ENCODE measurements at places on chromosomes 6 and 20.
A peak's percentile ranks its signal among the peaks of the same experiment; 100 is the strongest.

DNA sequence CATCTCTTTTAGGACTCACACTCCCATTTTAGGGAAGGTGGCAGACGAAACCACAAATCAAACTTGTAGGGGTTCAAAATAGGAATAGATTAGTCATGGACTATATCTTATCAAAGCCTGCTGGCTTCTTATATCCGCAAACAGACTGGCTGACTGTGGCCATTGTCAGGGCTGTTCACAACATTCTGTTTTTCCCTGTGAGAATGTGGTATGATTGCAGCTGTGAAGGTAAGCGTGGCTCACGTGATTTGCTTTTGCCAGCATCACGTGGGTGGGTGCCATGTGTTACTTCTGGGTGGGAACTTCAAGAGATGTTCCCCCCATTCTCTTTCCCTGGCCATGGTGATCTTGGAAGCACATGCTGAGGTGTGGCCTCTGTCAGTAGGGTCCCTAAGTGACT, 5.9 kb downstream of the IP6K3 start:
- DNase-seq, result no peak

GRCh38 chr6:136604328-136604825, 54.2 kb upstream of the MAP7 start:
- no peak for DNase-seq

- no peak for DNase-seq
Measured at GRCh38 chr6:167505199-167505598, 180.3 kb downstream of the TTLL2 start.

DNA sequence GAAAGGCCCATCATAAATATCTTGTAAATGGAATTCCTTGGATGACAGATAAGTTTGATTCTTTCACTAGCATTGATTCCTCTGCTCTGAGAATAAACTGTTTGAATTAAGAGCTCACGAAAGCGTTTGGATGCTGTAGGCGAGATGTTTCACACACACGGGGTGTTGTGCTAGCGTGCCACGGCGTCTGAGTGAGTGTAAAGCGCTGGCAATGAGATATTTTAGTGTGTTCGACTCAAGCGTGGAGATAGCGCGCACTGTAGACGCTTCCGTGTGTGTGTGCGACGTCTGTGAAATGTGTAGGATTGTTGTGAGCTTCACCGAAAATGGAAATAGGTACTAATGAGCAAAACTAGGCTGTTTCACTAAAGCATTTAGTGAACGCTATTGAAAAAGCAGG, 29.4 kb upstream of the ADRM1 start:
- DNase-seq, result no peak

DNA sequence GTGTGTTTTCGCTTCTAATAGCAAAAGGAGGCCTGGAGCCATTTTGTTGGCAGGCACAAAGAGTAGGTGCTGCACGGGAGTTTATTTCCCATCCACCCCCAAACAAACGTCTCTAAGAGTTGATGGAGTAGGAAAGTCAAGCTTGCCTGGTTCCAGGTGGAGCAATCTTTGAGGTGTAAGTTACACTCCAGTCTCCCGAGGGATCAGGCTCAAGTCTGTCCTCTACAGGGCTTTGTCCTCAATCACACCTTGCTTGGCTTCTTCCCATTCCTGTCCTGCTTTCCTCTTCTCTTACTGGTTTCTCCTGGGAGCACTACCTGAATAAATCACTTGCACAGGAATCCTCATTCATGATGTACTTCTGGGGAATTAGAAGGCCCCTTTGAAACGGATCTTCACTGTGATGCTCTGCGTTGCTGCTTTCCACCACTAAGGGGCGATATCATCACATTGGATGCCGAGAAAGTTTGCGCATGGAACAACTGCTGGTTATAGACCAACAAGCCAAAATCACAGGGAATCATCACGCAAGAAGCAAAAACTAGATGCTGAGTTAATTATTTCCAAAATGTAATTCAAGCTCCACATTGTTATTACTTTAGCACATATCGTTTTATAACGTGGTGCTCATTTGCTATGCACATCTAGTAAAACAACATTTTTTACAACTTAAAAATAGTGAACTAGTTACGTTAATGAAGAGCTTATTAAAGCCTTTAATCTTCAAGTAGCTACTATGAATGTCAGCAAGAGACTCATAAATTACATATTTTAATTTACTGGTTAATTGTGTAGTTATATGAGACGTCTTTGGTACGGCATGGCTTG, 156.8 kb downstream of the DNAH8 start:
- DNase-seq, result peak; percentile 68

DNA sequence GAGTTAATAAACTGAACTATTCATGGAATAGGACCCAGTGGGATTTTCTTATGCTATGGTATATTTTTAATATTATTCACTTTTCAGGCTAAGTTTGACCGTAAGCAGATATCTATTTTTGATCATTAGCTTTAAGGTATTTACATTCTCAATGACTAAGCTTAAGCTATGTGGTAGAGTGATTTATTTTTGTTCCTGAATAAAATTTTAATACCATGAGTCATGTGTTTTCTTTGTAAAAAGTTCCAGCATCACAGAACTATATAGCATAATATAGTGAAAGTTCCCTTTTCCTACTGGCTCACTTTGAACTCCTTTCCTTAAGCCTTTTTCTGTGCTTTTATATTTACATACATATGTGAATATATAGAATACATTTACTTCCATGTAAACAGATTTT, 75.8 kb downstream of the BCKDHB start:
- no peak for DNase-seq

- DNase-seq, result no peak
Measured at GRCh38 chr20:755941-756340, 12.4 kb downstream of the SLC52A3 start.

GRCh38 chr20:25369971-25370370, 20.7 kb downstream of the ABHD12 start:
- DNase-seq, result no peak

GRCh38 chr20:1798982-1799381, 96.2 kb upstream of the SIRPA start:
- DNase-seq, result no peak

- no peak for DNase-seq
Measured at GRCh38 chr20:48642105-48642880, 185.5 kb downstream of the PREX1 start.

- no peak for DNase-seq
Measured at GRCh38 chr6:97665446-97665845, 382.4 kb upstream of the MMS22L start.

- no peak for DNase-seq
Measured at GRCh38 chr20:53707371-53708055, 113.9 kb upstream of the ZNF217 start.

- DNase-seq, result no peak
Measured at GRCh38 chr6:138645976-138646640, 127.5 kb upstream of the CCDC28A start.

GRCh38 chr20:39960522-39961428, 728.3 kb downstream of the MAFB start:
- DNase-seq, result no peak

DNA sequence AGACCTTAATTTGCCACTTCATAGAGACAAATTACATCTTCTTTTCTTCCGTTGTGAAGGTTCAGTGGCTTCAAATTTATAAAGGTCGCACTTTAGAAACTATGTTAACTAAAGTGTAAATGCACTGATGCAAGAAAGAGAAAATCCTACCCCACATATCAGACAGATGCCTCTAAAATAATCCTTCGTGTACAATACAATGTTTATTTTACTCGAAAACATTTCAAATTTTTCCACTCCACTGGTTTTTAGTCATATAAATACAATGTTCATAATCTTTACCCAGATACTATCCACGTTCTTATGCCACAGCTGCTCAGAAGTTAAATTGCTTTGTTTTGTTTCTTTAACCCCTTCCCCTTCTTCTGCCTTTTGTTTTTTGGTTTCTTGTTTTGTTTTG, 140.3 kb upstream of the LAMP5 start:
- DNase-seq, result no peak

DNA sequence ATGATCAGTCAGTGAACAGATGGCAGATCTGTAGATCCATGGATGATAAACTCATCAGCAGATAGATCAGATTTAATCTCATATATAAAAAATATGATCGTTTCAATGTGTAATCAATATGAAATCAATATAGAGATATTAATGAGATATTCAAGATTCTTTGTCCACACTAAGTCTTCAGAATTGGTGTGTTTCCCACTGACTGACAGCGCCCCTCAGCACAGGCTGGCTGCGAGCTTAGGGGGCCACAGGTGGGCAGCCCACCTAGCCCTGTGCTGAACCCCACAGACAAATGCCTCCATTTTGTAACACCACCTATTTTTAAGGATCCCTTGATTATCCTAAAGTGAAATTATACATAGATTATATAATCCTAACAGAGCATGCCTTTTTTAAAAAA, 32.3 kb downstream of the FRMD1 start:
- DNase-seq, result no peak
